Astrocyte (in vitro differentiated cells and primary cell): ENCODE measurements at places on chromosomes 5 and 9. TPM values are rescaled to one million over a fixed set of nuclear protein-coding genes. Genes with fewer than 3 reads are reported as not detected.
A peak's percentile ranks its signal among the peaks of the same experiment; 100 is the strongest.

DNA sequence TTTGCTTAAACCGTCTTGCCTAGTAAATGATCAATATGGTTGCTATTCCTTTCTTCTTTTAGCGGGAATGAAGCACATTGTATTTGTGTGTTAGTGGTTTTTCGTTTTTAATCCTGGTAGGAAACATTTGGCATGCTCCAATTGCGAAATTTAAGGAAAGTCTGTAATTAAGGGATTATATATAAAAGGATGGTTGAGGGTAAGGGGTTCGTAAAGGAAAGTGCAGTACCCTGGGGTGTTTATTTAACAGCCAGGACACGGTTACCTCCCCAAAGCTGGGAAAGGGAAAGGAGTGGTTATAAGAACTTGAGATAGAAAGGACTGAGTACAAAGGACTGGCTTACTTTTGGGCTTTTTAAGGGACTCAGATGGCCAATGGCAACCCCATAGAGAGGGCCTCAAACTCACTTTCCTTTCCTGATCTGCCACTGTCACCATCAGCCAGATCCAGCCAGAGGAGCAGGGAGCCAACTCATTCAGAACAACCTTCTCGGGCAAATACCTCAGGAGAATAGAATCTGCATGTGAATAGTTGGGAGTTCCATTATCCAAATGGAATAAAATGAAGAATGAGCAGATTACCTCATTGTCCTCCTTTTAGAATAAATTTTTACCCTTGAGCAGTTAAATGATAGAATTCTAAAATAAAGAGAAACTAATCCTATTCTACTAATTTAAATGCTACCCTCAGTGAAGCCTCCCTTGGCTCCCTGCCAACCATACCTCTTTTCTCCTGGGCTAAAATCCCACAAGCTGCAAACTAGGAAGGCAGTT lies 117.7 kb downstream of the SNCAIP start:
- no peaks in the 10 kb centered on the region for H3K36me3 ChIP-seq
- DNase-seq: no peak
- no peak overlapping the region for H3K27ac ChIP-seq
- no peak overlapping the region for H3K4me3 ChIP-seq

DNA sequence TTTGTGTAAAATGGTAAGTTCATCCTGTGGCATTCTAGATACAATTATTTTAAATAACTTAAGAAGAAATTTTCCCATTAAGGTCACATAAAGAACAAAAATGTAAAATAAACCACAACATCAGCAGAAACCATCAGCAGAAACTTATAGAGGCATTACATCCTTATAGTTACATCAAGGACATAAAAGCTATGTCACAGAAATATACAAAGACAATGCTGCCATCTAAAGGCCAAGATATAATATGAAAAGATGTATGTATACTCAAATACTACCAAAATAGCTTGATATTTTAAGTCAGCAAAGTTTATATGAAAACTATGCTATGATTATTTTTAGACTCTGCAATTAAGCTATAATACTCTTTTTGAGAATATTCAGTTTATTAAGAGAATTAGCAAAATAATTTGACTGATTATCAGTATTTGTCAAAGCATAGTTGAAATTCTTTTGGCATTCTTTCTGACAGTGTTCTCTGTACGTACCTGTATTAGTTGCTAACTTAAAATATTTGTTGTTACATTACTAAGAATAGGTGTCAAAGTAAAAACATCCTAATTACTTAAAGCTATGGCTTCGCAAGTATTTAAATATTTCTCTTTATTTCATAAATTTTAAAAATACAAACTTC lies 36.2 kb downstream of the FBXL17 start:
- no peaks in the 10 kb centered on the region for H3K36me3 ChIP-seq
- no peak overlapping the region for H3K27ac ChIP-seq
- H3K27me3 ChIP-seq: no peaks in the 10 kb centered on the region
- H3K4me3 ChIP-seq: no peak overlapping the region
- peak; percentile 24 for DNase-seq
- H3K4me1 ChIP-seq: no peaks in the 10 kb centered on the region

DNA sequence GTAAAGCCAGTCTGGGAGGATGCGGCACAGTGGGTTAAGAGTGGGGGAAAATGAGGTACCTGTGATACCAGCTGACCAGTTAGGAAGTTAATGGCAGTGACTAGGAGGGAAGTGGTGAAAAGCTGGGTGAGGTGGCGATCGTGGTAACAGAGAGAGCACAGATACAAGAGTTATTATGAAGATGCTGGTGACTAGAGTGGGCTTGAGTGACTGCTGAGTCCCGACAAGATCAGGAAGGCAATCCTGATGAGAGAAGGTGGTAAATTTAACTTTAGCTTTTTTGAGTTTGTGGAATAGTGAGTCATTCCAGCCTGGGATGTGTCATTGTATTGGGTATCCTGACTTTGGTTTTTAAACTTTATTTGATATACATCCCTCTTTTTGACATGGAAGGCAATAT lies 38.8 kb downstream of the CMYA5 start:
- peaks cover 13% of the 10 kb centered on the region for H3K27me3 ChIP-seq
- H3K4me1 ChIP-seq: no peaks in the 10 kb centered on the region
- no peak overlapping the region for H3K4me3 ChIP-seq
- H3K36me3 ChIP-seq: no peaks in the 10 kb centered on the region
- no peak for DNase-seq

GRCh38 chr5:108983461-108984092 lies 235.9 kb downstream of the FER start:
- DNase-seq: peak; percentile 6
- no peak overlapping the region for H3K27ac ChIP-seq
- no peak overlapping the region for H3K4me3 ChIP-seq
- H3K27me3 ChIP-seq: no peaks in the 10 kb centered on the region

- no peak for DNase-seq
- no peaks in the 10 kb centered on the region for H3K27me3 ChIP-seq
- H3K4me1 ChIP-seq: no peaks in the 10 kb centered on the region
Measured at GRCh38 chr9:135065804-135066203, 21.7 kb upstream of the OLFM1 start.

DNA sequence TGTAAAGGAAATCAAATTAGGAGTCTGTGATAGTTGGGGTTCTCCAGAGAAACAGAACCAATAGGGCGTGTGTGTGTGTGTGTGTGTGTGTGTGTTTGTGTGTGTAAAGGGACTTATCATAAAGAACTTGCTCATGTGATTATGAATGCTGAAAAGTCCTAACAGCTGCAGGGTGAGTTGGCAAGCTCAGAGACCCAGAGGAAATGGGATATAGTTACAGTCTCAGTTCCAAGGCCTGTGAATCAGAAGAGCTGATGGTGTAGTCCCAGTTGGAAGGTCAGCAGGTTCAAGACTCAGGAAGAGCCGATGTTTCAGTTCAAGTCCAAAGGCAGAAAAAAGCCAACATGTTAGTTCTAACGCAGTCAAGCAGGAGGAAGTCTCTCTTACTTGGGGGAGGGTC lies 214.2 kb downstream of the ELAVL2 start:
- no peaks in the 10 kb centered on the region for H3K36me3 ChIP-seq
- H3K4me1 ChIP-seq: peaks cover 3% of the 10 kb centered on the region
- DNase-seq: peak; percentile 23
- no peak overlapping the region for H3K27ac ChIP-seq

DNA sequence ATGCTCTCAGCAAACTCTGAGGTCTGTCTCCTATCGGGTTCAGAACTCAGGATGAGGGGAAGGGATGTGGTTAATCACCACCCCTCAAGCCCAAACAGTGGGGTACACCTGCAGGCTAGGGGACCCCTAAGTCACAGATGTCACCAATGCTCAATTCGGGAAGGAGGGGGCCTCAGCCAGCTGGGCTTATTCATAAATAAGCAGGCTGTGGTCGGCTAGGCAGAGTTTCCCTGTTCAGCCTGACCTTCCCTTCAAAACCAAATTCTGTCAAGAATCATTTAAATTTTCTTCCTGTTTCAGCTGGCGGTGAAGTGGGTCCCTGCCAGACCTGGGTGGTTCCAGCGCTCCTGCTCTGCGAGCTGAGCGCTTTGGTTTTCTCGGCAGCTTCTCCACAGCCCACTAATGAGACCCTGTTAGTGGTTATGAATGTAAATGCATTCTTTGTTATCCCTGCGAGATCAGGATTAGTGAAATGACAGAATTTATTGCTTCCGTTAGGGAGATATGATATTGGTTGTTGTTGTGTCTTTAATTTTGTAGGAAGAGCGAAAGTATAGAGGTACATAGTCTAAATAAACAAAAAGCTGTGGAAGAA lies 68.3 kb downstream of the AK8 start:
- no peak overlapping the region for H3K27ac ChIP-seq

- no peaks in the 10 kb centered on the region for H3K36me3 ChIP-seq
- peaks cover 3% of the 10 kb centered on the region for H3K27me3 ChIP-seq
- H3K4me1 ChIP-seq: no peaks in the 10 kb centered on the region
- DNase-seq: no peak
- H3K4me3 ChIP-seq: no peak overlapping the region
Measured at GRCh38 chr5:171688696-171689495, 96.7 kb upstream of the SMIM23 start.

DNA sequence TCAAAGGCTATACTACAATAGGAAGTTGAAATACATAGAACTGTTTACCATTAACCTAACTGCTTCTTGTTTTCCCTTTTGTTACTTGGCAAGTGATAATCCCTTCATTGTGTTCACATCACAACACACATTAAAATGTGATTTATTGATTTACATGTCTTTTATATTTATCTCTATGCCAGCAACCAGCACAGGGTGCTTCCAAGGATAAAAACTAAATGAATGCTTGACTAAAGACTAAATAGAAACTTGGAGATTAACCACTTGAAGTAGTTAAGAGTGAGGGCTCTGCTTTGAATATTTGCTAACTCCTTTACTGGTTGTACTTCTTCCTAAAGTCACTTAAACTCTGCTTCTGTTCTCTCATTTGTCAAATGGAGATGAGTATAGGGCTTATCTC lies 1730.6 kb downstream of the EFNA5 start:
- no peaks in the 10 kb centered on the region for H3K4me1 ChIP-seq
- DNase-seq: no peak
- H3K36me3 ChIP-seq: no peaks in the 10 kb centered on the region
- H3K27ac ChIP-seq: no peak overlapping the region
- no peaks in the 10 kb centered on the region for H3K27me3 ChIP-seq
- no peak overlapping the region for H3K4me3 ChIP-seq

DNA sequence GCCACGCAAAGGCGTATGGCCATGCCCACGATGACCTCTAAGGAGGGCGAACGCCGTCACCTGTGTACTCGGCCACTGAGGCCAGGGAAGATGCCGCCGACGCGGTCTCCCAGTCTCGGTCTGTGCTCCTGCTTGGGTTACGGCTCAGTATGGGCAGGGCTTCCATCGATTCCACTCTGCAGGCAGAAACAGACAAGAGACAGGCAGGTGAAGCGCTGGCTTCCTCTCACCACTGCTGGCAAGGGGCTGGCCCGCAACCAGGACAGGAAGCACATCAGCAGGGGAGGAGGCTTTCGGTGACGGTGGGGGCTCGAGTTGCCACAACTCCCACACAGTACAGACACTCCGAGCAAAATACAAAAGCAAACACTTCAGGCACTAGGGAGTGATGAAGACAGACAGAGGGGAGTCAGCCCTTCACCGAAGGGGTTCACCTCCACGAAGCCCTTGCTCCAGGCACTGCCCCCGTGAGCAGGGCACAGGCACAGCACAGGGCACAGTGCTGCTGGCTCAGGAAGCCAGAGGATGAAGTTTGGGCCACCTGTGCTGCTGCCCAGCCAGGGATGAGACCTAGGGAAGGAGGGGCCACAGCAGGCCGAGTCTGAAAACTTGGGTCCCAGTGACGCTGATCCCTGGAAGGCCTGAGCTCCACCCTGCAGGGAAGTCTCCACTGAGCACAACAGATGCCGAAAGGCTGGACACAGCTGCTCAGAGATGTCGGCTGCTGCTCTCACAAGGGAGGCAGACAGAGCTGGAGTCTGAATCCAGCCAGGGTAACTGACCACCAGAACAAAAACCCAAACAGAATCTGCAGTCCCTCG lies 91.3 kb downstream of the CAMSAP1 start:
- no peaks in the 10 kb centered on the region for H3K4me1 ChIP-seq
- no peak overlapping the region for H3K27ac ChIP-seq
- no peak for DNase-seq
- H3K36me3 ChIP-seq: peaks cover 13% of the 10 kb centered on the region
- H3K4me3 ChIP-seq: no peak overlapping the region

DNA sequence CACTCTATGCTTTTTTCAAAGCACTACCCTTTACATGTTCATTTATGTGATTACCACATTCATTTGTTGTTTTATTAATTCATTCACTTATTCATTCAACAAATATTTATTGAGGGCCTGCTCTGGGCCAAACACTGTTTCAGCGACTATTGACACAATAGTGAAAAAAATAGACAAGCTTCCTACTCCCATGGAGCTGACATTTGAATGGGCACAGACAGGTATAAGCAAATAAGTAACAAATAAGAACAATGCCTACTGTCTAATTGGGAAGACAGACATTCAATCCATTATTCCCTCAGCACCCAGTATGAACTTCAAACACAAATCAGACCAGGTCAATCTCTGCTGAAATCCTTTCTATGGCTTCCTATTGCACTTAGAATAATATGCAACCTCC lies 156.9 kb upstream of the NR3C1 start:
- no peak for DNase-seq
- no peaks in the 10 kb centered on the region for H3K36me3 ChIP-seq
- peaks cover 20% of the 10 kb centered on the region for H3K4me1 ChIP-seq
- no peak overlapping the region for H3K4me3 ChIP-seq

DNA sequence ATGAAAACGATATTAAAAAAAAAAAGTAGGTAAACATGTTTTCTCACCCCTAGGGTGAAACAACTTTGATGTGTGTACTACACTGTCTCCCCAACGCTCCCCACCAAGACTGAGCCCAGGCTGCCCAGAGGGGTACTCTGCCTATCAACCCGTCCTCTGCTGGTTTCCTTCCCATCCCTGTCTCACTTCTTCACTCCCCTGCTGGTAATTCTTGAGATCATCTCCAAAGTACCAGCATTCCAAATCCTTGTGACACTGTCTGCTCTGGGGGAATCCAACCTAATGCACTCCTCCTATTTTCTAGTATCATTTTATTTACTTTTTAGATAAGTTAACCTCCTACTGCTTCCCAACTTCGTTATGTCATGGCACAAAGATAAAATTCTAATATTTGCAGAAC lies 6.3 kb upstream of the APTX start:
- no peak overlapping the region for H3K4me3 ChIP-seq
- H3K27ac ChIP-seq: no peak overlapping the region
- no peaks in the 10 kb centered on the region for H3K27me3 ChIP-seq
- H3K36me3 ChIP-seq: no peaks in the 10 kb centered on the region
- H3K4me1 ChIP-seq: no peaks in the 10 kb centered on the region

ADAM19 gene
- 316 and 332 TPM in 2 replicates for total RNA-seq

ZNF354C gene
- 3.3 and 4.1 TPM in 2 replicates for total RNA-seq

ST8SIA4 gene
- total RNA-seq: 0.59 and 0.82 TPM in 2 replicates

KCTD16 gene
- 5.5 and 5.6 TPM in 2 replicates for total RNA-seq

SOHLH1 gene
- total RNA-seq: not detected in 2 replicates

ZNF454 gene
- not detected in 2 replicates for total RNA-seq

DEPDC1B gene
- total RNA-seq: 1.4 and 2.2 TPM in 2 replicates

PHF24 gene
- 0.07 and 0.16 TPM in 2 replicates for total RNA-seq
